A549 (cell line): ENCODE measurements at places on chromosomes 7 and 10.

DNA sequence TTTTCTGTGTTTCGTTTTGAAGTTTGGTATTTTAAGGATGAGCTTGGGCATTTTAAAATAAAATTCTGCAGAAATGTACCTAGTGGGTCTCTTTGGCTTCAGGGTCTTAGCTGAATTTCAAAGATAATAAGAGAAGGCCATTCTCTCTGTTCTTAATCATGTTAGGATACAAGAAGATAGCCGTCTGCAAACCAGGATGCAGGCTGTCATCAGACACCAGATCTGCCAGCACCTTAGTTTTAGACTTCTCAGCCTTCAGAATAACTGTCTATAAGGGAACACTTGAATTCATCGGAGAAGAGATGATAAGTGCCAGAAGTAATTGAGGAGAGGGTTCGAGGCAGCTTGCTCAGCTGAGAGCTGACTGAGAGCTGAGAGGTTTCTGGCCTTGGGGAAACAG lies 202.1 kb downstream of the REEP3 start:
- no peak for DNase-seq

DNA sequence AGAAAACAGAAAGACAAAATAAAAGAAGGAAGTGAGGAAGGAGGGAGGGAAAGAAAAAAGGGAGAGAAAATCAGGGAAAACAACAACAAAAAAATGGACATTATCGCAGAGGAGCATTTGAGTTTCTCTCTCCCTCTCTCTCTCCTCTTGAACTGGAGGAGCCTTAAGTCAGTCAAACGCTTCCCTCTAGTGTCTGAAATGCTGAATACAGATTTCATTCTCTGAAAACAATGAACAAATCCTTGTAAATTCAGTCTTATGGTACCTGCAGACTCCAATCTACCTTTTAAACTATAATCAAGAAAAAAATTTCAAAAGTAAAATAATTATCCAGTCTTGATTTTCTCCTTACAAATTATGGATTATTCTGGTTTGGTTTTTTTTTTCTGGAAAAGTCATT lies 89.2 kb upstream of the PFKP start:
- peak; percentile 75 for DNase-seq

- no peak for DNase-seq
Observed at GRCh38 chr7:151507806-151508205, 11.9 kb downstream of the RHEB start.

- peak; percentile 60 for DNase-seq
Observed at GRCh38 chr7:45259966-45260646, 102.5 kb downstream of the RAMP3 start.

DNA sequence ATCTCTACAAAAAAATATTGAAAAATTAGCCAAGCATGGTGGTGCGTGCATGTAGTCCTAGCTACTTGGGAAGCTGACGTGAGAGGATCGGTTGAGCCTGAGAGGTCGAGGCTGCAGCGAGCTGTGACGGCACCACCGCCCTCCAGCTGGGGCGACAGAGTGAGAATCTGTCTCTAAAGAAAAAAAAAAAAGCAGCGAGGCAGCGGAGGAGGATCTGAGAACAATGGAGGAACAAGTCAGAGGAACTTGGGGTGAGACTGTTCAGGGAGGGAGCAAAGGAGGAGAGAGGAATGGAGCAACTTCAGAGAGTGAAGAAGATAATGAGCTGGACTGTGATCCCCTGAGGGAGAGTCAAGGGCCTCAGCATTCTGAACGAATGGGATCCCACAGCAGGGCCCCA lies 85.4 kb downstream of the MKX start:
- no peak for DNase-seq

DNA sequence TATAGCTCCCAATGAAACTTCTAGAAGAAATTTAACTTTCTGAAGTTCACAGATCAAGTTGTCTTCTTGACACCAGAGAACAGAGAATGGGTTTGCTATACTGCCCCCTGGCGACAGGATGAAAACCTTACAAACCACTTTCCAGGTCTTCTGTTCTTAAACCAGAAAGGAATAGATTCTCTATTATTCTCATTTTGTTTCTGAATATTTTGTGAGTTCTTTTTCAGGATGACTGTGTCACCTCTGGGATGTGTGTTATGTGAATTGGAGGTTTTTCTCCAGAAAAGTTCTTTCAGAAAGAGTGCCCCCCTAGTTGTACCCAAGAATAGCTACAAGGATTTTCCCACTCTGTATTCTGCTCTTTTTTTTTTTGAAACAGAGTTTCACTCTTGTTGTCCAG lies 6.3 kb downstream of the IFT22 start:
- peak; percentile 78 for DNase-seq

GRCh38 chr10:55400075-55400849 lies 599.2 kb upstream of the PCDH15 start:
- no peak for DNase-seq

- DNase-seq: no peak
Observed at GRCh38 chr10:79328147-79328701, 19.0 kb upstream of the PPIF start.

- no peak for DNase-seq
Observed at GRCh38 chr7:105838627-105839231, 37.7 kb downstream of the ATXN7L1 start.

DNA sequence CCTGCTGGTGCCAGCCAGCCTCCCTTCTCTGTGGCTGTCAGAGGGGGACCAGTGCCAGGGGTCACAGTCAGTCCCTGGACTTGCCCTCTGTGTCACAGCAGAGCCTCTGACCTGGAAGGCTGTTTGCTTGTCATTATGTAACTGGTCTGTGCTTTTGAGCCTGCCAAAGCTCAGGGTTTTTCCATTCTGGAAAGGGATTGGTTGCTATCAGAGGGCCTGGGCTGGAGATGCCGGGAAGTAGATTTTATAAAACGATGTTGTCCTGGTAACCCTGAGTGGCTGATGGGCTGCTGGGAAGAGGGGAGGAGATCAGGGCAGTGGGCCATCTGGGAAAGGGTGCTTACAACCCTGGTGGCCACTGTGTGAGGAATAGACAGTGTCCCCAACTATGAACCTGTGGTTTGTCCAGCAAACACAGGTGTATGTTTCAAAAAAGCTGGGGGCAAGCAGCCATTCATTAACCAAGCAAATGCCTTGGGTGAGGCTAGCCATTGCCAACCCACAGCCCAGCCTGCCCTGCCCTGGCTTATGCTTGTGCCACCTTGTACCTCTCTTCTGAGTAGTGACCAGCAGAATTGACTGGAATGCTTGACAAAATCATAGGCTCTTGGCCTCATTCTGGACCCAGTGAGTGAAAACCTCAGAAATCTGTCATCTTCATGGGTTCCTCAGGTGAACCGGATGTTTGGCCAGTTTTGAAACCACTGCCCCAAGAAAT lies 21.6 kb downstream of the SFTPD start:
- no peak for DNase-seq

DNA sequence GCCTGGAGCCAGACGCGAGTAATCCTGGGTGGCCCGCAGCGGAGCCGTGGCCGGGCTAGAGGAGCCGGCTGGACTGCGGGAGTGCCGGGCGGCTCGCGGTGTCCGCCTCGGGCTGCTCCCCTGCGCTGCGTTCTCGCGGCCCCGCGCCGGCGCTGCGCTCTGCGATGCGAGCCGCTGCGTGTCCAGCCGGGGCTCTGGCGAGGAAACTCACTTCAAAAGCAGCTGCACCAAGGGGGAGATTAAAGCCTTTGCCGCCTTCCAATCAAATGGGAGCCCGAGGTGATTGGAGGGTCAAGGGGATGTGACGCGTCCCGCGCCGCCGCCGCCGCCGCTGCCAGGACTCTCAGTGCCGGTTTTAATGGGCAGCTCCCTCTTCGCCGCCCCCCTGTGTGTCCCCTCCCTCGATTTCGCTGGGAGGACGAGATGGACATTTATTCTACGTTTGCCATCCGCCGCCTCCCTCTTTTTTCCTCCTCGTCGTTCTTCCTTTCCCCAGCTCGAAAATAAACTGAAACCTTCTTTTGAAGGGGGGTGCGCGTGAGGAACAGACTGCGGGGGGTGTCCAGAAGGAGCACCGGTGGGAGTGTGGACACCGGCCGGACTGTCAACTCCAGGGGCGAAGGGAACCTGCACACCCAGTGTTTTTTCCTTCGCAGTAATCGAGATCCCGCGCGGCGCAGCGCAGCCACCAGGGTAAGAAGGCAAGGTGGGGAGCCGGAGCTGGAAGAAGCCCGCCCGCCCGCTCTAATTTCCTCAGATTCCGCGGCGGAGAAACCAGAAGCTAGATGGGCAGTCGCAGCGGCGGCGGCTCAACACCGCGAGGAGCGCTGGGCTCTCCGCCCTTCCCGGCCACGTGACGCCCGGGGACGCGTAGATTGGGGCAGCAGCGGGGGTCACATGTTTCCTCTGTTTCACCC lies at the start of gene ZNF503:
Gene ZNF503, minus strand, starts transcription at position 196 of the 917 bp plus-strand sequence. CDS start 345 bp downstream, outside the sequence.
- peak; percentile 98 for DNase-seq

DNA sequence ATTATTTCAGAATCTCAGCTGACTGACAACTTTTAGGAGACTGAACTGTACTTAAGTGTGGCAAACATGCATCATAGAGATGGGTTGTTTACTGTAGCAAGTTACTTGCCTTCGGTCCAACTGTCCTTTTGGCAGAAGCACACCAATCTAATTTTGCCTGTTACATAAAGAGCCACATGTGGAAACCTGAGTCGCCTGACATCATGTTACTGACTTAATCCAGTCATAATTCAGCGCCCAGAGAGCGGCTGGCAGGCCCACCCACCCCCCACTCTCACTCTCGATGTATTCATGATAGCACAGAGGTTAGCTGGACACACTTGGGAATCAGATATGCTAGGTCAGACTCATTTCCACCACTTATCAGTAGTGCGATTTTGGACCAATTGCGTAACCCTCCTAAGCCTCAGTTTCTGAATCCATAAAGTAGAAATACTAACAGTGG lies 57.3 kb upstream of the CAPZA2 start:
- DNase-seq: peak; percentile 63

DNA sequence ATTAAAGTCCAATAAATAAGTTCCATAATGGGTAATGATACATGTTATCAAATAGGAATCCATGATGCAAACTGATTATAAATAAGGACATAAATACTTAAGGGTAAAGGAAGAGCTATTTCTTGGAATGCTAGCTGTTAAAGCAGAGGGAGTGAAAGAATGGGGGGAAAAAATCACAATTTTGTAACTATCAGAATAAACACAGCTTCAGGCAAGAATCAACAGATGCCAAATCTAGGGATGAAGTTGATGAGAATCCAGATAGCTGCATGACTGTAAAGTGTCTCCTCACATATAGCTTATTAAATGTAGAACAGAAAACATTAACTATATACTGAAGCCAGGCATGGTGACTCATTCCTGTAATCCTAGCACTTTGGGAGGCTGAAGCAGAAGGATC lies 4.9 kb downstream of the IPMK start:
- no peak for DNase-seq

DNA sequence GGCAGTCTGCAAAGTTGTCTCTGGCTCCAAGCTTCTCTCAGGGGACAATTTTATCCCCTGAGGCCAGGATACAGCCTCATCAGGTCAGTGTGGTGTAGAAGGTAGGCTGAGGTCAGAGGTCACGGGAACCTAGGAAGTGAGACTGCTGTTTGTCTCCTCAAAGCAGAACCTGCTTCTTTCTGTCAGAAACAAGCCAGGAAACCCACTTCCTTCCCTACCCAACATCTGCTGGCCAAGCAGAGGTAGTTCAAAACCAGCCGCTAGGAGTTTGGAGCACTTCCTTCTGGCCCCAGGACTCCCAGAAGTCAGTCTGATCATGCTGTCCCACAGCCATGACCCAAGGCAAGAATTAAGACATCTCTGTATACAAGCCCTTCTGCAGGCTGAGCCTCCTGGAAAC lies 12.2 kb downstream of the CLRN3 start:
- DNase-seq: no peak

- DNase-seq: no peak
Observed at GRCh38 chr10:5194431-5194830, 2.2 kb upstream of the AKR1C4 start.

GRCh38 chr10:24153031-24153430 lies 55.9 kb upstream of the KIAA1217 start:
- no peak for DNase-seq

- DNase-seq: no peak
Observed at GRCh38 chr7:47663851-47664250, 81.9 kb upstream of the TNS3 start.

GRCh38 chr10:50231515-50232260 lies 19.6 kb downstream of the ASAH2 start:
- no peak for DNase-seq

GRCh38 chr10:167383-167782 lies 32.1 kb downstream of the ZMYND11 start:
- DNase-seq: no peak

GRCh38 chr10:44201656-44202055 lies 183.2 kb downstream of the CXCL12 start:
- no peak for DNase-seq

- no peak for DNase-seq
Observed at GRCh38 chr7:108581655-108582491, 12.2 kb downstream of the DNAJB9 start.

- DNase-seq: peak; percentile 91
Observed at GRCh38 chr10:91598211-91598977, 34.5 kb downstream of the PPP1R3C start.

GRCh38 chr7:150967349-150967748 lies 10.8 kb downstream of the KCNH2 start:
- DNase-seq: no peak

- DNase-seq: no peak
Observed at GRCh38 chr7:149432121-149432691, 28.7 kb downstream of the ZNF777 start.

DNA sequence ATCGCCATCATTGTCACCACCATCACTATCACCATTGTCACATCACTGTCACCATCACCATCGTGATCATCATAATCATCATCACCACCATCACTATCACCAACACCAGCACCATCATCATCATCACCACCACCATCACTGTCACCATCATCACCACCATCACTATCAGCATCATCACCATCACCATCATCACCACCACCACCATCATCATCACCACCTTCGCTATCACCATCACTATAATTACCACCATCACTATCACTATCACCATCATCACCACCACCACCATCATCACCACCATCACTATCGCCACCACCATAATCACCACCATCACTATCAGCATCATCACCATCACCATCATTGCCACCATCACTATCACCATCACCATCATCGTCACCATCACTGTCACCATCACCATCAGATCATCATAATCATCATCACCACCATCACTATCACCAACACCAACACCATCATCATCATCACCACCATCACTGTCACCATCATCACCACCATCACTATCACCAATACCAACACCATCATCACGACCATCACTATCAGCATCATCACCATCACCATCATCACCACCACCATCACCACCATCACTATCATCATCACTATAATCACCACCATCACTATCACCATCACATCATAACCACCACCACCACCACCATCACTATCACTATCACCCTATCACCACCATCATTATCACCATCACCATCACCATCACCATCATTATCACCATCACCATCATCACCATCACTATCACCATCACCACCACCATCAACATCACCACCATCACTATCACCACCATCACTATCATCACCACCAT lies 6.0 kb upstream of the GNA12 start:
- DNase-seq: no peak

DNA sequence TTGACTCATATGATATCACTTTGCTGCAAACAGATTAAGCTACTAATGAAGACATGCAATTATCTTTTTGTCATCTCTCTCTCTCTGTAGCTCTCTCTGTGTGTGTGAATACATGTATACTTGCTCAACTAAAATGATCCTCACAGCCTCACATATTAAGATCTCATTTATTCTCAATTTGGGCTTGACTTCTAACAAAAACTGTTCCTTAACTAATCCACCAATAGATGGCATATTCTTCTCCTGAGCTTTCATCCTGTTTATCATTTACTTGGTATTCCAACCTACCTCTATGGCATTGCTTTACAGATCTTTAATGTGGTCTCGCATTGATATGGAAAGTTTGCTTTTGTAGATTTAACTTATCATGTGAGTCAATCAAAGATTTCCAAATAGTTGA lies 540.4 kb downstream of the CNTNAP2 start:
- DNase-seq: no peak
